Activated naive CD4-positive, alpha-beta T cell (primary cell): ENCODE measurements at places on chromosomes 7 and 10.
A peak's percentile ranks its signal among the peaks of the same experiment; 100 is the strongest.

- DNase-seq, result no peak
Observed at GRCh38 chr10:132816718-132817117, 30.8 kb upstream of the NKX6-2 start.

GRCh38 chr7:29987811-29988317 is 1.7 kb downstream of the SCRN1 start:
- DNase-seq, result no peak

- no peak for DNase-seq
Observed at GRCh38 chr7:91835826-91836368, 44.6 kb downstream of the MTERF1 start.

DNA sequence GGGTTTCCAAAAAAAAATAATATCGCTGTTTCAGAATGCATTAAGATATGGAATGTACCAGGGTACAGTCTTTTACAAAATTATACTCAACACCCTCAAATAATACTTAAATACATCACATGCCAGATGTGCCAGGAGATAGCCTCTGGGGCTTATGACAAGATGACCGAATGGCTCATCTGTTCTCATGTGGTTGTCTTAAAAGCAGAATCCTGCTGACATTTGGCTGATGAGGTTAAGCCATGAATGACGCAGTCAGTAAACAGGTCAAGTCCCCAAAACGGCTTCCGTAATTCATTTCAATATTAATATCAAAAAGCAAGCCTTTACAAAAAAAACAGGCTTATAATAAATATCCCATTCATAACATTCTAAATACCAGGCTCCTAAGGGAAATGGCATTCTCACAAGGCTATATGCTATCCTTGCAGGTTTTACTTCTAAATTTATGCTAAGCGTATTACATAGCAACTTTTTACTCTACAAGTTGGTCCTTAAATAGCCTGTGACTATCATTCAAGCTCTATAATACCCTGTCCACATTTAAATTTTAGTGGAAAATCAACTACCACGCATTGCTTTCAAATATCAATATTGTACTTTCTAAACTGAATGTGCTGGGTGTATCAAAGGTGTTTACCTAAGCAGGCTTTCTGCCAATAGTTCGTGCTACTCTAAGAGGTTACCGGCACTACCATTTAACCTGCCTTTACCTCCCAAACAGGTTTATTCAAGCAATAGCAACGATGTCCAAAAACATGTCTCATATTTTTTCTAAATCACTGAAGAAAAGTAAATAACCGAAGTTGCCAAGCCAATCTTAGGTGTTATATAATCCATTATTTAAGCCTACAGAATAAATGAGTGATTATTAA is 15.6 kb downstream of the SMURF1 start:
- no peak for DNase-seq

- no peak for DNase-seq
Observed at GRCh38 chr7:31919678-31920369, 150.4 kb downstream of the PDE1C start.

DNA sequence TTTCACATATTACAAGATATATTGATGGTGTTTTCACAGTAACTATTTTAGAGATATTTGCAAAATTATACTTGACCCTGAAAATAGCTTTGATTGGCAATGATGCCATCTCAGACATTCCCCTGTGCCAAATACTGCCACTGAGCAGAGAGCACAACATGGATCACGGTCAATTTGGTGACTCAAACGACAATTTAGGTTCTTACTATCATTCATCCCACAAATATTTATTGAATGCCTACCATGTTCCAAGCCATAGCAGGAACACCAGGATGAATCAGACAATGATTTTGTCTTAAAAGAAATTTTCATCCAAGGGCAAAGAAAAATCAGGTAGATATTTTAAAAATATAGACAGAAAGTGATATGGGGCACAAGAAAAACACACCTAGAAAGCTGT is 153.2 kb upstream of the ADO start:
- DNase-seq, result no peak

- no peak for DNase-seq
Observed at GRCh38 chr7:110281362-110281761, 809.6 kb upstream of the LRRN3 start.

- DNase-seq, result no peak
Observed at GRCh38 chr10:47325303-47326291, 3.3 kb downstream of the GDF2 start.

- DNase-seq, result no peak
Observed at GRCh38 chr7:117134889-117135552, 181.7 kb downstream of the ST7 start.

DNA sequence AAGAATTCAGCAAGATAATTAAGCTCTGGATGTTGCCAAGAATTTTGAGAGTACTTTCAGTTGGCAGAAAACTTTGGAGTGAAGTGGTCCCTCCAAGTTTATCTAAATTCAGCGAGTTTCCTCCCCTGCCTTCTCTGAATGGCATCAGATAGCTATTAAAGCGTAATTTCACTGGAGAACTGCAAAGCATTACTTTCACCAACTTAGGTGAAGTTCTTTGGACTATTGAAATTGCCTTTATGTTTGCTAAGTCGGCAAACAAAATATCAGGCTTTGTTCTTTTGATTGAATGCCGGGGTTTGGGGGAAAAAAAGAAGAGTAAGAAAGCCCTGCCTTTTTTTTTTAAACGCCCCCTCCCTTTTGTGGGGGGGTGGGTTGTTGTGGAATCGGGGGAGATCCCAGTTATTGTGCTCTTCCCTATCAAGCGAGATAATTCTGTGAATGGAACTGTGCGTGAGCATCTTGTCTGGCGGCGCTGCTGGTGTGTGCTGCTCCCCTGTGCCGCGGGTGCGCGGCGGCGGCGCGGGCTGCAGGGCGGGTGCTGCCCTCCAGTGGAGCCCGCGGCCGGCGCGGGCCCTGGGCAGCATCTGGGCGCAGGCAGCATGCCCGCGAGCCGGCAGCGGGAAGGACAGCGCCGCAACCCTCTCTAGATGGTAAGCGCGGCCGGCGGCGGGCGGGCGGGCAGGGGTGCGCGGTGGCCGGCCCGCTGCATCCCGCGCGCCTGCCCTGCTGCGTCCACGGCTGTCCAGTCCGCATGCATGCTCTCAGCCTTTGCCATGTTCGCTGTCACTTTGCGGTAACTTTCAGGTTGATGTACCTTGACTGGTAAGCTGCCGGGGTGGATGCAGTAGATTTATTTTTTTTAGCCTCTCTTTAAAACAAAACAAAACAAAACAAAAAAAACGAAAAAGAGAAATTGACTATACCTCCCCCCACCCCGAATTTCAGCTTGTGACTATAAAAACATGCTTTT is 176.5 kb downstream of the TCF7L2 start:
- peak; percentile 23 for DNase-seq

DNA sequence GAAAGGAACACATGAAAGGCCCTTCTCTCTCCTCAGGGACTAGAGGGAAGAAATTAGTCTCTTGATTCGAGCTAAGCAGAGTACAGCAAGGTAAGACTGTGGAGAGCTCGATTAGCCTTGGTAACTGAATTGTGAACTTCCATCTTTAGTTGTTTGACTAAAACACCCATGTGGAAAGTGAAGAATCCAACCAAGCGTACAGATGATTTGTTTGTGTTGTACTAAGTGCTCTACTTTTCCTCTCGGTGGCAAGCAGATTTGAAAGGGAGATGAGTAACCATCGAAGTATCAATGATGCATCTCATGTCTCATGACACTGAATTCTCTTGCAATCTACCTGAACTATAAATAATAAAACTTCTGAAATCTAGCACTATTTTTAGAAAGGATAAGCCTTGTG is 80.7 kb downstream of the FZD1 start:
- no peak for DNase-seq

- no peak for DNase-seq
Observed at GRCh38 chr7:131995324-131995723, 438.9 kb upstream of the PODXL start.

DNA sequence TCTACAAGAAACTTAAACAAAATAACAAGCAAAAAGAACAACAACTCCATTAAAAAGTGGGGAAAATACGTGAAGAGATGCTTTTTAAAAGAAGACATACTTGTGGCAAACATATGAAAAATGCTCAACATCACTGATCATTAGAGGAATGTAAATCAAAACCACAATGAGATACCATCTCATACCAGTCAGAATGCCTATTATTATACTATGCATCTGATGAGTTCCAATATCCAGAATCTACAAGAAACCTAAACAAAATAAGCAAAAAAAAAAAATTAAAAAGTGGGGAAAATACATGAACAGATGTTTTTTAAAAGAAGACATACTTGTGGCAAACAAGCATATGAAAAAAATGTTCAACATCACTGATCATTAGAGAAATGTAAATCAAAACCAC is 29.6 kb upstream of the AKR1C3 start:
- DNase-seq, result no peak

GRCh38 chr10:52499281-52499680 is 185.2 kb downstream of the DKK1 start:
- DNase-seq, result no peak

- DNase-seq, result no peak
Observed at GRCh38 chr7:77753173-77753572, 45.1 kb downstream of the TMEM60 start.

DNA sequence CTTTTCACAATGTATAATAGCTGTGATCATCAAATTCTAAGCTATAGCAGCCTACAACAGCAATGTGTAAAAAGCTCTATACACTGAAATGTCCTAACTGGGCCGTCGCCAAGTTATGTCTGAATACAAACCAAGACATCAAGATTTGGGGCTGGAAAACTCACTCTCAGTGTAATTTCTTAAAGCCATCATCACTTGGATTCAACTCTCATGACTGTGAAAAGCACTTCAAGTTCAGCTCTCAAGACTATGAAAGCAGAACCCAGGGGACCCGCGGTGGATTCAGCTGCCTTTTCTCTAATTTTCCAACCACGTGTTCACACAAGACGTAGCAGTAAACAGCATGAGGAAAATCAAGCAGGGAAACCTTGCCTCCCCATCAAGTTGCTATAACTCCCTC is 15.8 kb upstream of the ZNRF2 start:
- DNase-seq, result no peak

GRCh38 chr7:137772316-137772715 is 74.5 kb downstream of the DGKI start:
- no peak for DNase-seq

DNA sequence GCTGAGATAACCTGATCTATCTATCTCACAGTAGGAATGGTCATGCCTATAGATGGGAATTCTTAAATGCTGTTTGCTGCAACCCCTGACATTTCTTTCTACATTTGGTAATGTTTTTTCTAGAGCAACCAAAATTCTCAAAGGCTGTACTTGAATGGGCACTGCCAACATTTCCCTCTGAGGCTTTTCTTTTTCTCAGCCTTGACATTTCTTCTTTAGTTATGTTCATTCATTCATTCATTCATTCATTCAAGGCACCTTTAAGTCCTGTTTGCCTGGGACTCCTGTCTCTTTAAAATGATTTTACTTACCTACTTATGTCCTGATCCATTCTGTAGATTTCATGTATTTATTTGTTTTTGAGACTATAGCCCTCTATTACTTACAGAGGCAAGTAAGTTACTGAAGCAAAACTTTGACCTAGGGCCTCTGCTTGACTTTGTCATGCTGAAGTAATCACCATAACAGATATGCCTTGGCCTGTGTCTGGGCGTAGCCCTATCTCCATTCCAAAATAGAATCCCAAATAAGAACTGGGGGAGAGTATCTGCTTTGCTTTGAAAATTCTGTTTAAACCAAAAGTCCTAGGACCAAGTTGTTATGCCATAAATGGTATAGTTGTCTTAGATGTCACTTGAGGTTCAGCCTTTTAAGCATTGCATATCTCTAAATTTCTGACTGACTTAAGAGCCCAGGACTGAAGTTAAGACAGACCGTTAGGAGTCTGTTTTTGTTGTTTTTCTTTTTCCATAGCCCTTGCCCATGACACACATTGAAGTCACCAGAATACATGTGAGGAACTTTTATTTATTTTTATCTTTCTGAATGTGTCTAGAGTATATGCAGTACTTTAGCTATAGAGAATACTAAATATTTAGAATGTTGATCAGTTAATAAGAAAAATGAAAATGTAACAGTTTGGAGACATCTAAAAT is 59.2 kb downstream of the AKAP9 start:
- DNase-seq, result no peak

DNA sequence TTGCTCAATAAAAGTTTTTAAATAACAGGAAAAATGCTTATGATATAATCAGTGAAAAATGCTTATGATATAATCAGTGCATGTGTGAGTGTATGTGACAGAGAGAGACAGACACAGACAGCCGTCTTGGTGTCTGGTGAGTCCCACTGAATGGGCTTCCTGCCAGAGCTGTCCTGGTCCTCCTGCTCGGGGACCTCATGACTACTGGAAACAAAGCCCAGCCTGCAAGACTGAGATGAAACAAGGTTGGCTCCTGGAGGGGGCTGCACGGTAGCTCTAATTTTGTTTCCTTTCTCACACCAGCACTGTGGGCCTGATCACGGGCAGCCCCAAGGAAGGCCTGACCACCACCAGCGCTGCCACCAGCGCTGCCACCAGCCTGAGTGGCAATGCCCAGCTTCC is 57.3 kb downstream of the NRP1 start:
- DNase-seq, result no peak

- no peak for DNase-seq
Observed at GRCh38 chr10:133391761-133392518, 2.0 kb upstream of the MTG1 start.

GRCh38 chr10:78819361-78820006 is 249.3 kb upstream of the ZMIZ1 start:
- DNase-seq, result no peak
